ENCODE measurements at places on chromosomes 7 and 10.

DNA sequence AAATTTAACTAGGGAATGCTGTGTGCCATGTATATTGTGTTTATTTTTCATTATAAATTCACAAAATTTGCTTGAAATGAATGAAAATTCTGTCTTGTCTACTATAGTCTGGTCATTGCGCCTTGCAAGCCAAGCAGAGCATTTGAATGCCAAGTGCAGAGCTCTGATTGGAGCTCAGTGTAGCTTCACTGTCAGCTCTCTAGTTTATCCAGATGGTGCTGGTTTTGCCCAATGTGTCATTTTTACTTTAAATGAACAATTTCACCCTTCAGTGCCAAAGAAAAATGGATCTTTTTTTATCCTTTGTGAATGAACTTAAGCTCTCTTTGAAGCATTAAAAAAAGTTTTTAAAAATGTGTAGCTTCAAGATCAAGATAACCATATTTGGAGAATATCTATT is 225.6 kb upstream of the CACNA2D1 start:
- H3K4me1 ChIP-seq = no peaks in the 10 kb centered on the region
- no peak overlapping the region for H3K27ac ChIP-seq
- DNase-seq = no peak
- no peak overlapping the region for H3K4me3 ChIP-seq

DNA sequence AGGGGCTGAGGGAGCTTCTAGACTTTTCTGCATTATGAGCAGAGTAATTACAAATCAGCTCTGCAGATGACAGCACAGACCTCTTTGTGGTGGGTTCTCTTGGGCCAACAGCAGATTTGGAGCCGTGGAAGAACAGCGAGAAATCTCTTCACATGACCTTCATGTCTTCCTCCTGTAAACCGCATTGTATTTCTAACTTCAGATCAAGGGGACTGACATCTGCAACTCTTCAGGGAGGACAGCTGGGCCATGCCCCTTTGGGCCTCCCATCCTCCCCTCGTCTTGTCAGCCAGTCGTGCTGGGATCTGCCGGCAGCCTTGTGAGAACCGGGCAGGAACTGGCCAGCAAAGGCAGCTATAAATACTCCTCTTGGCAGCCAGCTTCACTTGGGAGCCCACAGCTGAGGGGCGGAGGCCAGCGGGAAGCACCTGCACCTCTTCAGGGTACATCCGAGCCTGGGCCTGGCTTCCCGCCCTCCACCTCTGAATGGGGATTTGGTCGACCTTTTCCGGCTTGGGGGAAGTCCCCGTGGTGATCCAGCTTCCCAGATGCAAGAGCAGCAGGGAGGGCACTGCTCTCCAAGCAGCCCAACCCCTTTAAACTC is 54.7 kb downstream of the STEAP1B start:
- peak; percentile 39 for DNase-seq
- H3K36me3 ChIP-seq = peaks cover 2% of the 10 kb centered on the region
- H3K27ac ChIP-seq = peak overlapping the region; percentile 74
- H3K4me1 ChIP-seq = peaks cover 74% of the 10 kb centered on the region
- peak overlapping the region; percentile 89 for H3K4me3 ChIP-seq
- no peaks in the 10 kb centered on the region for H3K27me3 ChIP-seq

DNA sequence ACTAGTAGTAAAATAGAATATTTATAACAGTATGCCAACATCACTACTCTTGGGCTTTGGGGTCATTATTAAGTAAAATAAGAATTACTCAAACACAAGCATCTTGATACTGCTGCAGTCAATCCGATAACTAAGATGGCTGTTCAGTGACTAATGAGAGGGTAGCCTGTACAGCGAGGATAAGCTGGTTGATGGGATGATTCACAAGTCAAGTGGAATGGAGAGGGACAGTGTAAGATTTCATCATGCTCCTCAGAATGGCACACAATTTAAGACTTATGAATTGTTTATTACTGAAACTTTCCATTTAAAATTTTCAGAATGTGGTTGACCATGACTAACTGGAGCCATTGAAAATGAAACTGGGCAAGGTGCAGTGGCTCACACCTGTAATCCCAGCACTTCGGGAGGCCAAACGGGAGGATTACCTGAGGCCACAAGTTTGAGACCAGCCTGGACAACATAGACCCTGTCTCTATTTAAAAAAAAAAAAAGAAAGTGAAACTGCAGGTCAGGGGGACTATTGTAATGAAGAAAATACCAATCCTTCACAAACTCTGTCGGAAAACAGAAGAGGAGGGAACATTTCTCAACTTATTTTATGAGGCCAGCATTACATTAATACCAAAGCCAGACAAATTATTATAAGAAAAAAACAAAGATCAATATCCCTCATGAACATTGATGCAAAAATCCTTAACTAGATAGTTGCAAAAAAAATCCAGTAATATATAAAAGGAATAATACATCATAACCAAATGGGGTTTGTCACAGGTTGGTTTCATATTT is 11.2 kb downstream of the AVL9 start:
- H3K4me1 ChIP-seq = peaks cover 63% of the 10 kb centered on the region
- peak overlapping the region; percentile 42 for H3K27ac ChIP-seq
- DNase-seq = no peak
- no peaks in the 10 kb centered on the region for H3K36me3 ChIP-seq
- no peaks in the 10 kb centered on the region for H3K27me3 ChIP-seq

- peaks cover 2% of the 10 kb centered on the region for H3K4me1 ChIP-seq
- peaks cover 35% of the 10 kb centered on the region for H3K27me3 ChIP-seq
- no peak overlapping the region for H3K27ac ChIP-seq
- DNase-seq = no peak
Measured at GRCh38 chr10:69418052-69418752, 1.5 kb upstream of the TACR2 start.

DNA sequence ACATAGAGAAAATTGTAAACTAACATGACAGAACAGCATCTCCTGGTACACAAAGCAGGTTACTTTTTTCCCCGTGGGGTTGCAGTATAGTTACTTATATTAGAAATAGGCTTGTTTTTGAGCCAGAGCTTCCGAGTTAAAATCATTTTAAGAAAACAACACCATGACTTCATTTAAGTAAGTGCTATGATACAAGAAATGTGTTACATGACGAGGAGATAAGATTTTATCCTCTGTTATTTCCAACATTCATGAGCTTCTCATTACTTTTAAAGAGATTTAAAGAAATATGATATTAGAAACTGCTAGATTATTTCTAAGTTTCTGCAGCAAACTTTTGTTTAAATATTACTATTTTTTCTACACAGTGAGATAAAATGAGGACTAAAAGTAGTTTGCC is 968.7 kb downstream of the GATA3 start:
- H3K27me3 ChIP-seq = peaks cover 8% of the 10 kb centered on the region
- H3K36me3 ChIP-seq = no peaks in the 10 kb centered on the region
- H3K4me3 ChIP-seq = no peak overlapping the region
- H3K4me1 ChIP-seq = no peaks in the 10 kb centered on the region
- DNase-seq = no peak
